Activated CD8-positive, alpha-beta memory T cell treated with anti-CD3 and anti-CD28 coated beads, Interleukin-2, amount 50 U/mL, for 4 hours (primary cell): ENCODE measurements at places on chromosomes 5 and 9.

DNA sequence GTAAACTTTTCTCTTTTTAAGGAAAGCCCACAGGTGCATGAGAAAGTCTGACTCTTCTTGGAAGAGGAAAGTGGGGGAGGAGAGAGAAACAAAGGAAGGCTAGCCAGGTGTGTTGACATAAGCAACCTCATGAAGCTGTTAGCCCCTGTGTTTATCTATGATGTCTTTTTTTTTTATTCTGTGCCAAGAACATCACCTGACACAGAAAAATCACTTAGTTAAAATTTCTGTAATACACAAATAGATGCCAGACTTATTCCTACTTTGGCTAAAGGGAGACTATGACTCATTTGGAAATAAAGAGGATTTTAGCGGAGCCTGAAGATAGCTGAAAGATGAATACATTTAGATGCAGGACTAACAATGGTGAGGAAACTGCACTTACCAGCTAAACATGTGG lies 58.3 kb downstream of the BAAT start:
- no peak for DNase-seq

DNA sequence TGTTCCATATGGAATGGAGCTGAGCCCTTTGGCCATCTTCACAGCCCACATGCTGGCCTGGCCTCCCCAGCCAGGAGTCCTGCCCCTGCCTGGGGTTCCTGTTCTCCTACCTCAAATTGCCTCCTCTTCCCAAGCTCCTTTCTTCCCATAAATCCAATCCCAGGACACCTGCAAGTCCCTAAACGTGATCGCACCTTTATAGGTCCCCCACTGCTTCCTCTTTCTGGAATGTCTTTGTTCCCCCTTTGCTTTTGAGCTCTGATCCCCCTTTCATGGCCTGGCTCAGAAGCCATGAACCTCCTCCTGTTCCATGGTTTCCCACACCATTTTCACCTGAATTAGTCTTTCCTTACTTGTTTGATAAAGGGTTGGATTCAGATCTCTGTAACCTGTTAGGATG lies 68.5 kb downstream of the TRPC7 start:
- DNase-seq, result no peak

GRCh38 chr9:21311889-21312288 lies 6.8 kb upstream of the IFNA5 start:
- DNase-seq, result no peak

GRCh38 chr5:172556262-172556661 lies 84.8 kb upstream of the NEURL1B start:
- DNase-seq, result no peak

- no peak for DNase-seq
Observed at GRCh38 chr9:5838884-5839571, 6.1 kb upstream of the ERMP1 start.

DNA sequence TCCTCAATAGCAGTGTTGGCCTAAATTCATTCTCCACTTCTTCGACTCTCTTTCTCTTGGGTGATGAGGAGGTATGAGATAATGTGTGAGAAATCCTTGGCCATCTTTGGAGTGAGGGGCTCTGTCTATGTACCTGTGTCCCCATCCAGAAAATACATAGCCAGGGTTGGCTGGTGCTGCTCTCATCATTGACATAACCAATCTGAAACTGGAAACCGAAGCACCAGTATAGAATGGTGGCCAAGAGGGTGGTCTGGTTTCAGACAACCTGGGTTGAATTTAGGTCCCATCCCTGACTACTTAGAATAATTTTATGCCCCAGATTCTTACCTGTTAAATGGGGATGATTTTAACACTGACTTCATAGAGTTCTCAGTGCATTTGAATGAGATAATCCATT lies 208.1 kb downstream of the ARHGAP26 start:
- no peak for DNase-seq

GRCh38 chr9:70485273-70485858 lies 70.9 kb upstream of the KLF9 start:
- no peak for DNase-seq

GRCh38 chr5:20572614-20573013 lies 584.6 kb upstream of the CDH18 start:
- no peak for DNase-seq

GRCh38 chr5:176959051-176959450 lies 47.5 kb downstream of the UIMC1 start:
- no peak for DNase-seq

GRCh38 chr5:157668356-157668755 lies 3.0 kb upstream of the C5orf52 start:
- DNase-seq, result no peak

DNA sequence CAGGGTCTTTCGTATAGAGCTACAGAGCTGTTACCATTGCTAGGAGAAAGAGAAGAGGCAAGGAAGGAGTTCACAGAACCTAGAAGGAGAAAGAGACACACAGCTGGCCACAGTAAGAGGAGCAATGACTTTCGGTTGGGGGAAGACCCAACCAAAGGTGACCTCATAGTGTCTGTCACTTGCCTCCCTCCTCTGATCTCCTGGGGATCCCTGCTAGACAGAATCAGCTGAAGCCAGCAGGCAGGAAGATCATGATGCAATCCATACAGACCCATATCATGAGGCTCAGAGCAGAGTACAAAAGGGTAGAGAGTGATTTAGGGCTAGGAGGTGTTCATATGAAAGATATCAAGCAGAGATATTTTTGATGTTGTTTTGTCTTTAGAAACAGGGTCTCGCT lies 26.0 kb upstream of the EPB41L4B start:
- DNase-seq, result no peak

- no peak for DNase-seq
Observed at GRCh38 chr5:101943784-101944183, 352.3 kb downstream of the SLCO4C1 start.

DNA sequence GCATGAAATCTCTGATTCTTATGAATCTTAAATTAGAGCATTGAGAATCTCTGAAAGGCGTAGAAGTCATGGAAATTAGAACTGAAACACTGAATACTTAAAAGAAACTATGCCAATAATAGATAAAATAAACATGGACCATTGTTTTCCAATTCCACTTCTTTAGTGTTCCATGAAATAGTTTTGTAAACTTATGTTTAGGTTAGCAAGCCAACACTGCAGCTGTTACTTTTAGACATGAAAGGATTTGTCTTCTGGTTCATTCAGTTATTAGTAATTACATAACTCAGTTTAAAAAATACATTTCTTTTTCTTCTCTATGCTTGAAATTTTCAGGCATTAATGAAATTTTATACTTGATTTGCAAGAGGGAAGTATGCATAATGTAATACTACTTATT lies 733.4 kb upstream of the NUDT12 start:
- DNase-seq, result no peak

- DNase-seq, result no peak
Observed at GRCh38 chr9:79120533-79120932, 451.2 kb upstream of the TLE4 start.

DNA sequence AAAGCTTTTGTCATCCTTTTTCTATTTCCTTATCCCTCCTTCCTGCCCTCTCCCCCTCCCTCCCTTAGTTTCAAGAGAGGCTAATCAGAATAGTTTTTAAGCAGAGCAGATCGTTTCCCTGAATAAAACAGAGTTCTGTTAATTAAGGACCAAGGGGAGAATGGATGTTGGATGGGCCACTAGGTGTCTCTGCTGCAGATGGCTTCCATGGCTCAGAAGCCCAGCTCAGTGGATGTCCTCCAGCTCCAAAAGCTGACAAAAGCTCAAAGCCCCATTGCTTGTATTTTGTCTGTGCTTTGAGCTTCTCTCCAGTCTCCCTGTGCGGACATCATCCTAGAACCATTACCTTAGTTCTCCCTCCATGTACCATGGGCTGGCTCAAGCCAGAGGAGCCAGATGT lies 21.0 kb upstream of the NPR3 start:
- no peak for DNase-seq

DNA sequence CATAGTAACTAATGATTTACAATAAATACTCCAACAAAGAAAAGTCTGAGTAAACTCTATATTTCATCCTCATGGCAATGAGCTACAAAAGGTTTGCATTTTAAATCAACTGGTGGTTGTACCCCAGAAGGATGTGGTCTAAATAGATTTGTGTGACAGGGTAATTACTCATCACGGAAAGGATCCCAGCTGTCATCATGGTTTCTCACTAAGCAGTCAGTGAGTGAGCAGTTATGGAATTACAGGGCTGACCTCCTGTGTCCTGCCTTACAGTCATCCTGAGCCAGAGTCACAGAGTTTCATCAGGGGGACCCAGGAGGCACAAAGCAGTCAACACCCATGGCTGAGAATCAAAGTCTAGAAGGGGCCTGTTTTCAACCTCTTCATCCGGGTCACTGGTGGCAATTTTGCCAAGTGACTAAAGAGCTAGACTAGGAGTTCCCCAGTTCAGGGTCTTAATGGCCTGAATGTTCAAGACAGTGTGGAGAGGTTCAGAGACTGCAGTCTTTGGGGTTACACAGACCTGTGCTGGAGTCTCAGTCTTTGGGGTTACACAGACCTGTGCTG lies 210.7 kb upstream of the SLC24A2 start:
- DNase-seq, result peak; percentile 17

- DNase-seq, result no peak
Observed at GRCh38 chr5:164869325-164869724, 1363.9 kb downstream of the MAT2B start.

GRCh38 chr9:95463148-95464060 lies 53.4 kb downstream of the PTCH1 start:
- no peak for DNase-seq
